ENCODE measurements at places on chromosomes 3 and 15.

DNA sequence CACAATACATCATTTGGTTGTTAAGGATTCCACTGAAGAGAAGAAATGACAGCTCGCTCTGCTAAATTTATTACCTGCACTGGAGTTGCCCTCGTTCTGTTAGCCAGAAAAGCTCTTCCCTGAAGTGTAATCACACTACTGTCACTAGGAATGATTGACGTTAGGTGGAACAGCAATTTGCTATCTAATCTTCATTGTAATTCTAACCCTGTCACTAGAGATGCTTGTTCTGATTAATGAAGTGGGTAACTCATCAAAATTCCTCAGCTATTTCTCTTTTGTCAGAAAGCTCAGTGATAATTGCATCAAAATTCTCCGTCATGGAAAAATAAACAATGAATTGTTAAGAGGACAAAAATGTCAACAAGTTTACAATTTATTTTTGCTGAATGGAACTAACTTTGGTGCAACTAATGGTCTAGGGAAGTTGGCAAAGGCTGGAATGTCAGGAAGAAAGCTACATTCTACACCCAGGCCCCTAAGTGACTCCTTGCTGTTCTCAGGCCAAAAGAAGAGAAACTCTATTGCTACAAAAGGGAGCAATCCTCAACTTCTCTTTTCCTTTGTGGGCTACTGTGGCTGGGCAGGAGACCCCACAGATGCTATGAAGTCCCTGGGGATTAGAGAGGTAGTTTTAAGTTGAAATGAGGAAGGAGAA, 34.1 kb downstream of the CCDC191 start:
- no peak for DNase-seq

GRCh38 chr3:112128843-112129727, 4.0 kb downstream of the GCSAM start:
- peak; percentile 43 for DNase-seq

DNA sequence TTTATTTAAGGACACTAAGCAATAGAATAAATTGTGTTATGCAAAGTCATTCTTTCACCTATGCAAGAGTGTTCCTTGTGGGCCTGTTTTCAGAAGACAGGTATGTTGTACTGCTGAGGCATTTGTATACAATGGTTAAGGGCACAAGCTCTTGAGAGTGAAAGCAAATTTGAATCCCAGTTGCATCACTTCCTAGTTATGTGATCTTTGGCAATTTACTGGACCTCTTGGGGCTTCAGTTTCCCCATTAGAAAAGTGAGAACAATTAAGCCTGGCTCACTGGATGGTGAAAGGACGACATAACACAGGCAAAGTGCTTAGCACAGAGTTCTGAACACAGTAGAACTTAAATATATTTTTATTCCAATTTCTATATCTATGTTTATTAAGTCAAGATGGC, 117.4 kb downstream of the EFHB start:
- no peak for DNase-seq

GRCh38 chr3:193593668-193594030, 641 bp downstream of the OPA1 start:
- DNase-seq: peak; percentile 5

DNA sequence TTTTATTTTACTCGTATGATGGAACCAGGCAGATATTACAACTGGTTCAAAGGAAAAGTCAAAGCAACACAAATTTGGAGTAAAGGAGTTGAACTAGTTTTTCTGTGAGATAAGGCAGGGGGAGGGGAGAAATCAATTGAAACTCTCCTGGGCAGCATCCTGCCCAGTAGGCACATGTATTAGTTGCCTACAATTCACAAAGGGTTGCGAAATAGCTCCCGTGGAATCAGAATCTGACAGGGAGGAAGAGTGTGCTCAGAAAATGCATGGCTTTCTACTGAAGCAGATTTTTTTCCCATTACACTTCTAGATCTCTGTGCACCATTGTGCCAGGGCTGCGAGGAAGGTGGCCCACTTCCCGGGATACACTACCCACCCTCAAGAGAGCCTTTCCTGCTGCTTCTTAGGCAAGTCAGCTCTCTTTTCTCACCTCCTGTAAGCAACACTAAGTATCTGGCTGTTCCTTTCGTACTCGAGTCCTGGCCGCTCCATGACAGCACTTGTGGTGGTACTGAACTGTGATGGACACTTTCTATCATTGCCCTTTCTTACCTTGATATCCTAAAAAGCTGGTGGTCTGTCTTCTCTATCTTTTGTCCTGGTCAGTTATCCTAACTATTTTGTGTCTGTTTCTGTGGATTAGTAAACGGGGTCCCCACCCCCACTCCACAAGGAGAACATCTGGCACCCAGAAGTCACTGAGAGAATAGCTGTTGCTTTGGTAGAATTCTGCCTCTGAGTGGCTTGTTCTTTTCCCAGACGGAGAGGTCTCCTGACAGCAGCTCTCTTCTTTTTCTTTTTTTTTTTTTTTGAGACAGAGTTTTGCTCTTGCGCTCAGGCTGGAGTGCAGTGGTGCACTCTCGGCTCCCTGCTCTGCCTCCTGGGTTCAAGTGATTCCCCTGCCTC, 74.8 kb downstream of the RPL39L start:
- DNase-seq: no peak

DNA sequence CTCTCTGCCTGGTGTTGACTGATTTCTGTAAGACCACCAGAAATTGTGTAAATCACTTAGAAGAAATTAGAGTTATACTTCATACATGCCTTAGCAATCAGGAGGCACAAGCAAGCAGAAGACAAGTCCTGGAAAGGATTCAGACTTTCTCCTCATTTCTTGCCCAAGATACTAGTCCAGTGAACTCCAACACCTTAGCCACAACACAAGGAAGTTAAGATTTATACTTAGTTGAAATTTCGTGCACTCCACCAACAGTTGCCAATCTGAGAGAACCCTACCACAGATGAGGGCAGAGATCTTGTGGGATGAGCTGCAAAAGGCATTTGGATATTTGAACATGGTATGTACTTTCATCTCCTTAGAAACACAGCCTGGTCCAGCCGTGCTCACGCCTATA, 2.3 kb downstream of the P3H2 start:
- DNase-seq: no peak

DNA sequence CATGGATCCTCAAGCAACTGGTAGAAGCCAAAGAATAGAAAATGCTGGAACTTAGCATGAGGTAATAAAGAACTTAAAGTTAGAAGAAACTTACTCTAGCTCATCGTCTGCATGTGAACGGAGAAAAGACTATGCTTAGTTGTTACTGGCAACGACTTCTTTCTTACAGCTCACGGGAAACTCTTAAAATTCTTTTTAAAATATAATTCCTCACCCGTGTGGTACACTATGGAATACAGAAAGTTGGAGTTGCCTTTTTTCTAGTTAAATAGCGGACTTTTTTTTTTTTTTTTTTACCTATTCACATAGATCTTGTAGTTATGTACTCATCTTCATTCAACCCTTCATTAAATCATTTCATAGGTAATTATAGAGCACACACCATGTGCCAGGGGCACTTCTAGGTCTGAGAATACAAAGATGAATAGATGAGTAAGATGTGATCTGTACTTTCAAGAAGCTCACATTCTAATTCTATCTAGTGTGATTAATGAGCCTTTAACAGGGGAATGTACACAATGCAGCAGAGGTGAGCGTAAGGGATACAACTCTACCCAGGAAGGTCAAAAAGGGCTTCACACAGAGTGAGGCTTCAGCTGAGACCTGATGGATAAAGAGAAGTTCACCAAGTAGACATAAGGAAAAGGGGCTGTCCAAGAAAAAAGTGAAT, 18.4 kb upstream of the KCNMB2 start:
- no peak for DNase-seq

GRCh38 chr3:129702934-129703712, 96.6 kb upstream of the PLXND1 start:
- no peak for DNase-seq

DNA sequence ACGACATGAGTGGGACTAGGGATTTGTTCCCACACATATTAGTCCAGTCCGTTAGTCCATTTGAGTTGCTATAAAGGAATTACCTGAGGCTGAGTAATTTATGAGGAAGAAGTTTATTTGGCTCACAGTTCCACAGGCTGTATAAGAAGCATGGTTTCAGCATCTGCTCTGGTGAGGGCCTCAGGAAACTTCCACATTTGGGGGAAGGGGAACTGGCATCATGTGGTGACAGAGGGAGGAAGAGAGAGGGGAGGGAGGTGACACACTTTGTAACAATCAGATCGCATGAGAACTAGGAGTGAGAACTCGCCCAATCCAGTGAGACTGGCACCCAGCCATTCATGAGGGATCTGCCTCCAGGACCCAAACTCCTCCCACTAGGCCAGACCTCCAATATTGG, 769.9 kb upstream of the ROBO1 start:
- DNase-seq: no peak

DNA sequence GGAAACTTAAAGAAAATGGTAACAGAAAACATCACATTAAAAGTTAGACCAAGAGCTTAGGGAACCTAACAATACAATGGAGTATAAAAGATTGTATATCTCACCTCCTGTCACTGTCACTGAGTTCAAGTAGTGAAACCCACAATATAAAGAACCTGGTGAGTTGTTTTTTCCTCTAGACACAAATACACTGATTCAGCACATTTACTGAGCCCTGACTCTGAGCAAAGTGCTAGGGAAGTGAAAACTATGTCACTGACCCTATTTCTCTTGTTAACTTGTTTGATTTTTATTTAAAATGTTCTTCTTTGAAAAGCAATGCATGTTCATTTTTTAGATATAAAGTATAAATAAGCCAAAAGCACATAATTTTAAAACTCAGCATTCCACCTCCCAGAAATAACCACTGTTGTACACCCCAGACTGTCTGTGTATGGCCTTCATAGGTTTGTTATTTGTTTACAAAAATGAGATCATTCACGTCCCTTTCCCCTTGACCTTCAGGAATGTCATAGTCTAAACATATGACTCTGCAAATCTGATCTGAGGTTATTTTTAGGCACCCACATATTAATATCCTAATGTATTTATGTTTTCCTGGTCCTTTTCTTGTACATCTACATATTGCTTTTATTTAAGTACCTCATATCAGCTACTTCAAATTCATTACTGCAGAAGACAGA, 69.2 kb upstream of the CSTA start:
- DNase-seq: no peak

DNA sequence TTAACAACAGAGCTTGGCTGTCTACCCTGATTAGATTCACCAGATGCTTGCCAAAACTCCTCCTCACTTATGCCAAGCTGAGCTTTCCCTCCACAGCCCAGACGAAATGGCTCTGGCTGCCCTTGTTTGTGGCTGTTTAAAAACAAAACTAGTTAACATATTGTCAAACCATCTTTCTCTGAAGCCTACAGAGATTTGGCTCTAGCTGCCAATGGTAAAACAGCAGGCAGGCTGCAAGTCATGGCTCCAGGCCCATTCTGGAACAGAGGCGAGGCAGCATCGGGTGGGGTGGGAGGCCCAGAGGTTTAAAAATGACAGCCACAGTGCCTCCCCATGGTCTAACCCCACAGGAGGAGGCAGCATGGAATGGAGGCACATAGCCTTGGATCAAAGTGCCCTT, 75.9 kb downstream of the SCN5A start:
- DNase-seq: no peak

DNA sequence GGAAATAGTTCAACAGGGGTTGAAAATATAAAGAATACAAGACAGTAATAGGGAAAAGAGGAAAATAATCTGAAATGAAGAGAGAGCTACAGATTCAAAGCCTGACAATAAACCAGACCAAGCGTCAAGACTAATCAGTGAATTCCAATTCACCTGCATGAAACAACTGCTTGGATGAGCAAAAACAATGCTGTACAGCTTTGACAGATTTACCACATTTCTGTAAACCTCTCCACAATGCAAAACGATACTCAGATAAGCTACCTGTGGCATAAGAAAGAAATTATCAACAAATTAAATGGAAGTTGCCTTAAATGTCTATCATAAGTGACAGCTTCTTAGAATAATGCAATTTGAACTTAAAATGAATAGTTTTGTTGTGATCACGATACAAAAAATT, 65.4 kb downstream of the GBE1 start:
- DNase-seq: no peak

DNA sequence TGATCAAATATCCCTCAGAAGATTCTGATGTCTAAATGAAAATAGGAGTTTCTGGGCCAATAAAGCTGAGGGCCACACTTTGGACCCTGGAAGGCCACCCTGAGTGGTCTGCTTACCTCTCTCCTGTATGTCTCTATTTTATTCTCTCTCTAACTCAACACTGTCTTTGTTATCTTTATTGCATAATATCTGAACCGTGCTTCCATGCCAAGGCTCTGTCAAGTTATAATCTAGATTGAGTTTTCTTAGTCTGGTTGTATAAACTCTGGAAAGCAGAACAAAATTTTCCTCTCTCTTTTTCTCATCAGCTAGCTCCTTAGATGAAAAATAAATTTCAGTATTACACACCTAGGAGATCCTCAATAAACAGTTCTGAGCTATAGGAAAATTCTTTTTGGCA, 36.2 kb upstream of the ACTL6A start:
- no peak for DNase-seq

DNA sequence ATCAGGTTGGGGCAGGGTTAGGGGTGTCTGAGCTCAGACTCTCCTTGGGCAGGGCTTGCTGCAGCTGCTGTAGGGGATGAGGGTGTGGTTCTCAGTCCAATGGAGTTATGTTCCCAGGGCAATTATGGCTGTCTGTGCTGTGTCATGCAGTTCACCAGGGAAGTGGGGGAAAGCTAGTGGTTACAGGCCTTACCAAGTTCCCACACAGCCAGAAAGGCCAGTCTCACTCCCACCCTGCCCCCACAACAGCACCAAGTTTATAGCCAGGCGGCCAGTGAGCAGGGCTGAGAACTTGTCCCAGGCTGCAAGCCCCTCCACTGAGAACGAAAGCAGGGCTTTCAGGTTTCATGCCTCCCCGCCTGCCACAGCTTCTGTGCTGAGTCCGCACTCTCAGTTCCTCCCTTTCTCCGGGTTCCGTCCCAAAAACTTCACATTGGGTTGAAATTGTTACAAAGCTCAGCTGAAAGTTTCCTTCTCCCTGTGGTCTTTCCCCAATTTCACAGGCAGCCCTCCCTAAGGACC, 19.6 kb upstream of the CPOX start:
- DNase-seq: no peak

GRCh38 chr15:81222007-81222406, 25.3 kb downstream of the IL16 start:
- no peak for DNase-seq

- DNase-seq: no peak
Observed at GRCh38 chr3:38958026-38958720, 93.6 kb downstream of the SCN11A start.

DNA sequence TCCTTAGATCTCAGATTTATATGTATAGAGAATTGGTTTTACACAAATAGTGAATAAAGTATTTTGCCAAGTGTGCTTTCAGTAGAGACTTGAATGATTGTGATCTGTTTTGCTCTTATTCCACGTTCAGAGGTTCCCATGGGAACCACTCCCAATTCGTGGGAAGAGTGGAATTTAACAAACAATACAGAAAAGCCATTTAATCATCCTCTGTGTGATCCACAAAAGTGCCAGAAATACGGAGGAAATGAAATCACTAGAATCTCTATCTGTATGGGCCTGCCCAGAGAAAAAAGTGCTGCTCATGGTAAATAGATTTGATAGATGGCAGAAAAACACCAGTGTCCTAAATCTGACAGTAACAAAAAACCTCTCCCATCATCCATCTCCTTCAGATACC, 56.0 kb downstream of the CNTN4 start:
- DNase-seq: no peak
